ENCODE measurements at places on chromosomes 1 and 21.
A peak's percentile ranks its signal among the peaks of the same experiment; 100 is the strongest.

GRCh38 chr21:29827236-29827635 lies 112.6 kb downstream of the GRIK1 start:
- DNase-seq, result no peak

DNA sequence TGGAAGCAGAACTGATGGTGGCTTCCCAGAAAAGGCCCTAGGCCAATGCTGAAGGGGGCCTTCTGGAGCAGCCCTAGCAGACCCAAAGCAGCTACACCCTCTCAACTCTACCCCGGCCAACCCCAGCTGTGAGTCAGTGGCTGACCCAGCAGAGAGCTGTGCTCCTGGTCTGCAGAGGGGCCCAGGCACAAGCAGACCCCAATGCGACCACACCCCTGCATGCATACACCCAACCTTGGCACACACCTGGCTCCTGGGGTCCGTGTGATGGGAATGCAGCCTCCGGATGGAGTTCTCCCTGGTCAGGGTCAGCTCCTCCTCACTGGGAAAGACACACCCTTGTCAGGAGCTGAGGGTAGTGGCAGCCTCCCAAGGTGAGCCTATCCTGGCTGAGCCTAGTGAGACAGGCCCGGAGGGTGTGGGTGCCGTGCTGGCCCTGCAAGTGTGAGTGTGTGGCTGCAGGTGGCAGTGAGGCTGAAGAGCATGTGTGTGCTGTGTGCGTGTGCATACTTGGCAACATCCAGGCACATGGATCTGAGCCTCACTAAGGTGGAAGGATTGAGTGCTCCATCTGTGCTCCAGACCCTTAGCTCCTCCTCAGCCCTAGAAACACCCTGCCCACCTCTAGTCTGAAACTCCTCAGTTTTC lies 3.9 kb upstream of the ARHGAP30 start:
- no peak for DNase-seq

DNA sequence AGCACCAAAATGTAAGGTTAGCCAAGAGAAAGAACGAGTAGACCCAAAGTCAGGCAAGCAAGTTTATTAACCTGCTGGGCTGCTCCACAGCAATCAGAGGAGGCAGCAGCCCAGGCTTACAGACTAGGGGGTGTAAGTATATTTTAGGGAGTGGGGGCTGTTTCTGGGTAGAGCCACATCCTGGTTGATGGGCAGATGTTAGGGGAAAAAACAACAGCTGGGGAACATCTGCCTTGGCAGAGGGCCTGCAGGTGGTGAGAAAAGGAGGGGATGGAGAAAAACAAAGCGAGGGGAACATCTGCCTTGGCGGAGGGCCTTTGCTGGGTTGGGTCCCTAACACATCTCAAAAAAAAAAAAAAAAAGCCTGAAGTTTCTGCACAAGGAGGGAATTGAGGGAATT lies 9.7 kb upstream of the ZBTB48 start:
- DNase-seq, result no peak

- no peak for DNase-seq
Observed at GRCh38 chr1:177891809-177892208, 78.0 kb downstream of the SEC16B start.

- no peak for DNase-seq
Observed at GRCh38 chr1:27689423-27690173, 17.6 kb upstream of the IFI6 start.

- no peak for DNase-seq
Observed at GRCh38 chr1:28258628-28259251, 578 bp upstream of the SESN2 start.

- DNase-seq, result no peak
Observed at GRCh38 chr1:34362949-34363348, 186.2 kb downstream of the C1orf94 start.

GRCh38 chr1:59506952-59507351 lies 210.1 kb downstream of the FGGY start:
- DNase-seq, result peak; percentile 61

DNA sequence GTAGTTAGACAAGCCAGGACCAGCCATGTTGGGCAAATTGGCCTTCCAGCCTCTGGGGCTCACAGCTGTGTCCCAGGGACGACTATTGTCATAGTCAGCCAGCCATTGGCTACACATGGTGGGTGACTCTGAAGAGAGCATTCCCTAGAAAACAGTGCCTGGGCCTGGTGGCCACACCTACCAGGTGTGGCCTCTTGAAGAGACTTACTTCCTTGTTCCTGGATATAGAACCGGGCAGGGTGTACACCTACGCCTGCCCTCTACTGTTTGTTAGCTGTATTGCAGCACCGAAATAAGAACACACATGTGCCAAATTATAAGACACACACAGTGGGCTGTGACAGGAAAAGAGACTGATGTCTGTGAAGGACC lies 134.6 kb upstream of the ARHGEF16 start:
- DNase-seq, result peak; percentile 36
